Esophagus squamous epithelium (tissue), 5 donors: ENCODE measurements at places on chromosomes 2 and 18.

GRCh38 chr2:64000630-64001381 is 18.4 kb downstream of the VPS54 start:
- no peak for DNase-seq

- DNase-seq = no peak
Observed at GRCh38 chr2:23563151-23563550, 178.2 kb downstream of the KLHL29 start.

GRCh38 chr2:207206011-207206410 is 40.3 kb upstream of the KLF7 start:
- DNase-seq = no peak

- no peak for DNase-seq
Observed at GRCh38 chr2:160838147-160838546, 322.1 kb upstream of the TANK start.

DNA sequence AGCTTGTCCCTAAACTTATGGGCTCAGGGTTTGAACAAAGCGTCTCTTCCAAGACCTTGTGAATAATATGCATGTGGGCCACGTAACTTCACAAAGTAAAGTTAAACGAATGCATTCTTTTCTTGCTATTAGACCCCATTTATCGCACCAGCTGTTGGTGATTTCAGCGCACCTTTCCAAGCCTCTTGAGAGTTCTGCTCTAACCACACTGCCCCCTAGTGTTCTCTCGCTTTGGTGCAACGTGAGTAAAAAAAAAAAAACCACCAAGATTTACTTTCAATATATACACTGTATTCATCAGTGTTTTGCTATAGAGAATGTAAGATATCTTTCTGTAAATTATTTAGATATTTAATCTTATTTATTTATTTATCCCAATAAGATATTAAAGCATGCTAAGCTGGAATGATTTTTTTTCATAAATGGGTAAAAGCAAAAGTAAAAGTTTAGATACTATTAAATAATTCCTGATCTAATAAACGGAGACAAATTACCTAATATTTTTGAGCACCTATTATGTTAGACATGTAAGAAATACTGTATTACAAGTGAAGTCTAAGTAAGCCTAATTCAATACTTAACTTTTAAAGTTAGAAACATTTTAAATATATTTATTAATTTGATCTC is 459.5 kb downstream of the DLGAP1 start:
- DNase-seq = no peak

- DNase-seq = no peak
Observed at GRCh38 chr2:180231015-180231414, 223.9 kb upstream of the CWC22 start.

DNA sequence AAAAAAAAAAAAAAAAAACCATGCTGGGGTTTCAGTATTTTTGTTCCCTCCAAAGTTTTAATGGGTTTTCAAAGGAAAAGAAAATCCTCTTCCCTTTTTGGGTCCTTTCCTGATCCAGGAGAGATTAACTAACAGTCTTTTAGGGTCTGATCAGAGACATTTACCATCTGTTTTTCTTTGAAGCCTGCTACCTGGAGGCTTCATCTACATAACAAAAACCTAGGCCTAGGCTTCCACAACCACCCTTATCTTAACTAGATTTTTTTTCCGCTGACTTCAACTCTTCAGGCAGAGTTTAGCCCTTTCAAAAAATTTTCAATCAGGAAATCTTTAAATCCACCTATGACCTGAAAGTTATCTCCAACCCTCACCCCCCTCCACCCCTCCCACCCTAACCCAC is 154.7 kb downstream of the MBD2 start:
- DNase-seq = no peak

DNA sequence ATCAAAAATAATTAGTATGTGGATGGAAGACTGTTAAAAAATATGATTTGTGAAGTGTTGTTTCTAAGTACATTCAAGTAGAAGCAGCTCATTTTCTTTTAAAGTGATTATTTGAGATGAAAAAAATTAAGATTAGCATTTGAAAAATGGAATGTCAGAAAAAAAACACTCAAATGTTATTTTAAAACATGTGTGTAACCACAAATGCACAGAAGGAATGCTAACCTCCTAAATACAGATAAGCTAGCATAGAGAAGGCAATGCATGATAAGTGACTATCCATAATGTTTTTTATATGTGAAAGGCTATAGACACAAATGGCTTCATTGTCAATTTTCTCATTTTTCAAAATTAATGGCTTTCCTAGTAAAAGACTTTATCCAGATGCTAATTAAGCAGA is 198.9 kb downstream of the NYAP2 start:
- no peak for DNase-seq

DNA sequence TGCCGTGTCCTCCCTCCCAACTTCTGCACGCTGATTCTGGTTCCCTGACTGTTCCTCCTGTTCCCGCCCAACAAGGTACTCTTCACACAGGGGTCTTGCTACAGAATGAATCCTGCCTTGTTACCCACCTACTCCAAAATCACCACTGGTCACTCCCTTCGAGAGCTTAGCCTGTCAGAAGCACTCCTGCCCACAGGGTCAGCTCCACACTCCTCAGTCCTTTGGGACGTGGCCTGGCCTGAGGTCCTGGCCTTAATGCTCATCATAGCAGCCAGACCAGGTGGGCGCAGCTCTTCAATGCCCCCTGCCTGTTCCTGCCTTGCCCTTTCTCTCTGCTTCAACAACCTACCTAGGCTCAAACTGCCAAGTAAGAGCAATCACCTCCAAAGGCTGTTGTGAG is 27.8 kb upstream of the ID2 start:
- DNase-seq = no peak

DNA sequence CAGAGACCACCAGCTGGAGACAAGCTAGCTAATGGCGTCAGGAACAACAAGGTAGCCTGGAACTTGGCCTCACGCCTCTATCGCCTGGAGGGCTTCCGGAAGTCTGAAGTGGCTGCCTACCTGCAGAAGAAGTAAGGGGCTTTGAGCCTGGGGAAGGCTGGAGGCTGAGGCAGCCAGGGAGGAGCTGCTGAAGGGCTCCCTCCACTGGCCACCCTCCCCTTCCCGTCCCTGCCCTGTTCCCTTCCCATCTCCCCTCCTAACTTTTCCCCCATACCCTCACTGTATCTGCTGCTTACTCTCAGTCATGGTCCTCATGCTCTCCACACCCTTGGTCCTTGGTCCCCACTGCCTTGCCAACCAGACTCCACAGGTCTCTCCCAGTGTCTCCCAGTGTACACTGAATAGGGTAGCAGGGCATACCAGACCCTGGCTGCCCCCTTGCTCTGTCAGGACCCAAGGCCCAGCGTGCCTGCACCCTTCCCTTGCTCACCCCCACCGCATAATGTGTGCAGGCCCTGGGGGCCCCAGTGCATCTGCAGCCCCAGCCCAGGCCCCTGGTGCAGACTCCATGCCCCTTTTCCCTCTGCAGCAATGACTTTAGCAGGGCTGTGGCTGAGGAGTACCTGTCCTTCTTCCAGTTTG is 18.8 kb downstream of the PSD4 start:
- DNase-seq = no peak

DNA sequence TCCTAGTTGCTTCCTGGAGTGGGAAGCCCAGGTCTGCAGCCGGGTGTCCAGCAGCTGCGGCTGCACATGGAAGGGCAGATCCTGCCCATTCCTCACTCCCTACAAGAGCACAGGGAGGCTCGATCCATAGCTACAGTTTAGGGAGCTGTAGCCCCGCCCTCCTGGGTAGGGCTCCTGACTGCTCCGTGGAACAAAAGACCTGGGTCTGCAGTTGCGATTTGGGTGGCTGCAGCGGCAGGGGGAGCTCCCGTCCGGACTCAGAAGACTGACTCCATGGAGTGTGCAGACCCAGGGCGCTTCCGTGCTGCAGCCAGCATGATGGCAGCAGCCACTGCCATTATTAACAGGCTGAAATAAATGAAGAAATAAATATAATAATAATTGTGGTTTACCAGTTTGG is 157.3 kb downstream of the CTNNA2 start:
- DNase-seq = no peak

DNA sequence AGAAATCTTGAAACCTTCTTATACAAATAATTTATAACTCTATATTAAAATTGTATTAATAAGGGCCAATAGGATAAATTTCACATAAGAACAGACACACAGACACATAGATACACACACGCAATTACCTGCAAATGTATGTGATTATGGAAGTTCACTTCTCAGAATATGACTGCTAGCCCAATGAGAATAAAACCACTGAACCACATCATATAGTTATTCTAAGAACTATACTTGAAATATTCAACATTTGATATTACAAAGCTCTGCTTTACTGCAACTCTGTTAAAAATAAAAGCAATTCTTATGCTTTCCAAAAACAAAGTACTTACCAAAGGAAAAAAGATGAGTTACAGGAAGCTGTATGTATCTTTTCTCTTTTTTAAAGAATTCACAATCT is 51.1 kb downstream of the PGAP1 start:
- no peak for DNase-seq

DNA sequence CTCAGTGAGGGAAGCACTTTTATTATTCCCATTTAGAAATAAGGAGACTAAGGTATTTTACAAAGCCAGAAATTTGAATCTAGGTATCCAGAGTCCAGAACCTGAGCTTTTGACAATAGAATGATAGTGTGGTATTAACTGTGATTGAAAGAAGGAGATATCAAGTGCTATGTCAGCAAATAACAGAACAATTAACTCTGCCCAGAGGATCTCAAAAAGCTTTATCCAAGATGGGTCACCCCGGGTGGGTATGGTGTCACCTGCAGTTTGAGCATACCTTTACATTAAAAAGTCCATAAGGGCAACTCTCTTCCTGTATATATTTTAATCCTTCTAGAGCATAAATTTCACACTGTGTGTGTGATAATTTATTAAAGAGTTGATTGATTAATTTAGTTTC is 105.4 kb downstream of the LRP1B start:
- no peak for DNase-seq

DNA sequence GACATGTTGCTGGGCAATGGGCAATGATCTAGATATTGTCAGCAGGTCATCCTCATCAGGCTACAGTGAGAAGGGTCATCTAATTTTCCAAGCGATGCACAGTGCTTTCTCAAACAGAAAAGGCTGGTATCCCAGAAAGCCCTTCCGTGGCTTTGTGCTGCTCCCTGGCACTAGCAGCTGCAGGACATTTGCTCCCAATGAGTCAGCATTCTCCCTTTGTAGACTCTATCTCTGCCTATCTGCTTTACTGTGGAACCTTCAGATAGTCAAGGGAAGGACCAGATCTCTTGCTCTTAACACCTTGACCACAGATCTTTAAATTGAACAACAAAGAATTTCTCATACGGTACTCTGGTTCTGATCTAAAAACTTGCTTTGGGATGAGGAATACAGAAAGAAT is 101.4 kb downstream of the CDH2 start:
- DNase-seq = no peak

- no peak for DNase-seq
Observed at GRCh38 chr2:182283512-182283911, 143.3 kb downstream of the PDE1A start.

DNA sequence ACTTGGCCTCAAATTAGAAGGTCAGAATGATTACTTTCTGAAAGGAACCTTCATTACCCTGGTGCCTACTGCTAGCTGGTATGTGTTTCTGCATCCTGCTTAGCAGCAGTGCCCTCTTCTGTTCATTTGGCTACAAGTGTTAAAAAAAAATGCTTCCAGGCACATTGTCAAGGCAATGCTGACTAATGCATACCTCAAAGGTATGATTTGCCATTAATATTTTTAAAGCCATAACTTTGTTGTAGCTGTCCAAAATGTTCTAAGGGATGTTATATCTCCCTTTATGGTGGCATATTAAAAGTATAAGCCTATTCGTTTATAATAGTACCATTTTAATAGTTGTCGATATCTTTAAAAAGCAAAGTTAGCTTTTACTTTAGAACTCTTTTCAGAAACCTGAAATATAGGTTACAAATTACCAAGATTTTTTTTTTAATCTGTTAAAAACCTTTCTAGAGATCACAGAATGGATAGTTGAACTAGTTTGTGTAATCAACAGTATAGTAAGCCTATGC is 52.0 kb upstream of the FAM171B start:
- DNase-seq = no peak

GRCh38 chr2:177545981-177546585 is 153.5 kb downstream of the AGPS start:
- no peak for DNase-seq

DNA sequence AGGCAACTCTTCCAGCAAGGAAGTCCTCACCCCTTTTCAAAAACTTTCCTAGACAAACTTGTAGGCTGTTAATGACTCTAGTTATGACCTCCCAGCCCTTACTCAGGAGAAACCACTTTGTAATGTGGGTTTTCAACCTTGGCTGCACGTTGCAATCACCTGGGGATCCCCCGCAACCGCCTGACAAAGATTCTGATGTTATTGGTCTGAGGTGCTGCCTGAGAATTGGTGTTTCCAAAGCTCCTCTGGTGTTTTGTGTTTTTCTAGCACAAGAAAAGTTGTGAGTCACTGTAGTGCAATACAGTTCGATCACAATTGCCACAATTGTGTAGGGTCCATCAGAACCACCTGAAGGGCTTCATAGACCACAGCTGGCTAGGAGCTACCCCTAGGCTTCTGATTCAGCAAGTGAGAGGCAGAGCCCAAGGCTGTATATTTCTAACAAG is 121.6 kb downstream of the SP100 start:
- DNase-seq = no peak

GRCh38 chr18:21230436-21230835 is 11.6 kb upstream of the GREB1L start:
- DNase-seq = no peak

- no peak for DNase-seq
Observed at GRCh38 chr2:65326276-65326675, 98.6 kb downstream of the ACTR2 start.

- DNase-seq = no peak
Observed at GRCh38 chr18:70405052-70405451, 116.2 kb downstream of the SOCS6 start.

DNA sequence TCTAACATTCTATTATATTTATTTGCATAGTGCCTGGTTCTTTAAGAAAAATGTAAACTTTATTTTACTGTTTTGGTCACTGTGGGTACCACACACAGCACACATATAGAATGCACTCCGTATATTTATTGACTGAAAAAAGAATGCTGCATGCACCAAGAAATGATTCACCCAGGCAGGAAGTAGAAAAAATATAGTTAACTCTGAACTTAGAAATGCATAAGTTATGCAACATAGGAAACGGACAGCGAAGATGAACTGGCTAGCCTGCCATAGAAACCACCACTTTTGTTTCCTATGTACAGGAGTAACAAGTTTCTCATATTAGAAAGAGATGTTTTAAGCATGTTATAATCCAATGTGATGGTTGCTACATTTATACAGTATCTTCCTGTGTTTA is 635.8 kb downstream of the DSC3 start:
- DNase-seq = no peak
